AG08396 (cell line): ENCODE measurements at places on chromosomes 12 and 14.

DNA sequence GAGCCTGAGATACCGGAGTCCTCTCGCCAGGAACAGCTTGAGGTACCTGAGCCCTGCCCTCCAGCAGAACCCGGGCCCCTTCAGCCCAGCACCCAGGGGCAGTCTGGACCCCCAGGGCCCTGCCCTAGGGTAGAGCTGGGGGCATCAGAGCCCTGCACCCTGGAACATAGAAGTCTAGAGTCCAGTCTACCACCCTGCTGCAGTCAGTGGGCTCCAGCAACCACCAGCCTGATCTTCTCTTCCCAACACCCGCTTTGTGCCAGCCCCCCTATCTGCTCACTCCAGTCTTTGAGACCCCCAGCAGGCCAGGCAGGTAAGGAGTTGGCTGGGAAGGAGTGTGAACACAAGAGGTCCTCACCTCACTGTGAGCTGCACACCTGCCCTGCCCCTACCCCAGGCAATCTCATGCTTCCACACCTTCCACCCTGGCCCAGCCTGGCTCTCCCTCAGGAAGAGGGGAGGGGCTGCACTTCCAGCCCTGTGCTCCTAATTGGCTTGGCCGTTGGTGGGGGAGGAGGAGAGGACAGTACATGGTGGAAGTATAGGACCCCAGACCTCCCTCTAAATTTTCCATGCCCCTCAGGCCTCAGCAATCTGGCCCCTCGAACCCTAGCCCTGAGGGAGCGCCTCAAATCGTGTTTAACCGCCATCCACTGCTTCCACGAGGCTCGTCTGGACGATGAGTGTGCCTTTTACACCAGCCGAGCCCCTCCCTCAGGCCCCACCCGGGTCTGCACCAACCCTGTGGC is 6.2 kb downstream of the C1QL4 start:
- no peak for DNase-seq

GRCh38 chr12:57231276-57232021 is 1.9 kb downstream of the SHMT2 start:
- no peak for DNase-seq

DNA sequence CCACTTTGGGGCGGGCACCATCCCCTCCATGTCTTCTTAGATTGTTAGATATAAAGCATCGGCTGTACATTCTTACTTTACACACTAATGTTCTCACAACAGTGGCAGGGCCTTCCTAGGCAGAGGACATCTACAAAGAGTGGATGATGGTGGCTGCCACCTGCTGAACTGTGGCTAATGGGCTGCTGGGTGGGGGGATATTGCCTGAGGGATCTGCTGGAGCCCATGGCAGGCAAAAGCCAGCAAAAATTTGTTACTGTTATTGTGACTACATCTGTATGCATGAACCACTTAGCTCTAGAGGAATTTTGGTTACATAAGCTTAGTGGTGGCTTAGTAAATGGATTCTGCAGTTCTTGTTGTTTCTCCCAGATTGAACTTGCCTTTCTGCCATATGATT is 52.6 kb downstream of the DIP2B start:
- no peak for DNase-seq

DNA sequence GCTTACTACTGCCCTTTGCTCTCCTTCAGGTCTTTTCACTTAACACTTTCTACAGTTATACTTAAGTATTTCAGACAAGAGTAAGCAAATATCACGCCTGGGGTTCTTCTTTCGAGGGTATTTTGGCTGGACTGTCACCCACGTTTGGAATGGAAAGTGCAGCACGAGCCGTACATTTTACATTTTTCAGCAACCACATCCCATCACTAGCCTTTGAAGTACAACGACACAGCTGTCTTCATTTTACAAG is 349 bp upstream of the FAM177A1 start:
- no peak for DNase-seq

- DNase-seq: no peak
These were observed 318.8 kb downstream of the LRIG3 start for GRCh38 chr12:58601529-58601928.

DNA sequence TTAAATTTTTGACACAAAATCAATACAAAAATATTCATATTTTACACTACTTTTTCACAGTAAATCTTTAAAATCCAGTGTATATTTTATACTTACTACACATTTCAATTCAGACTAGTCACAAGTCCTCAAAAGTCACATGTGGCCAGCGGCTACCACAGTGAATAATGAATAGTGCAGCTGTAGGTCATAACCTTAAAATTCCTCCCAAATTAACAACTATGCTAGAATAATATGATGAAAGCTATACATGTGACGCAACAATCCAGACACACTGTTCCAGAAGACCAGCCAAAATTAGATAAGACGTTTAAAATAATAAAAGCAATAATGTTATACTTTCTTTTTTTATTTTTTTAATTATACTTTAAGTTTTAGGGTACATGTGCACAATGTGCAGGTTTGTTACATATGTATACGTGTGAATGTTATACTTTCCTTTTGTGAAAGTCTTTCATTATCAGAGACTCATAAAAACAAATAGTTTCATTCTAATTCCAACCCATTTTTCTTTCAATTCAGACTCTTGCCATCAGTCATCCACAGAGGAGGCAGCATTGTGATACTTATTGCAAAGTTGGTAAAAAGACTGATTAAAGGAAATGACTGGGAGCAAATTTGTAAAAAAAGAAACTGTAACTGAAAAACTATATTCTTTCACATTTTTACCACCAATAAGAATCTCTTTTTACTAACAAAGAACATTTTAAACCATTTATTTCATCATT is 67.0 kb downstream of the C2CD5 start:
- DNase-seq: peak; percentile 10

DNA sequence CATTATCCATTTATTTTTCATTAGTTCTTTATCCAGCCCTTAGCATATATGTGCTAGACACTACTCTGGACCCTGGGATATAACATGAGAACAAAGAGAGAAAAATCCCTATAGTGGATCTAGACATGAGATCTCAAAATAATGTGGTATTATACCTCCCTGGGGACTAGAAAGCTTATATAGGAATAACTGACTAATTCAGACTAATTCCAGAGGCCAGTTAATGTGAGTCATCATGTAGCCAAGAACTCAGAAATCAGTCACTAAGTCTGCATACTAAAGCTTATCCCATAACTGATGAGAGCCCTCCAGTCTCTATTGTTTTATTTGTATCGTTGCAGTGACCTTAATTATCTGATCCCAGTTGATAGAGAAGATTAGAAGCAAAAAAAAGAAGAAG is 267.1 kb upstream of the RGS6 start:
- DNase-seq: peak; percentile 22

GRCh38 chr12:119180380-119181040 is 1.8 kb downstream of the HSPB8 start:
- peak; percentile 72 for DNase-seq

DNA sequence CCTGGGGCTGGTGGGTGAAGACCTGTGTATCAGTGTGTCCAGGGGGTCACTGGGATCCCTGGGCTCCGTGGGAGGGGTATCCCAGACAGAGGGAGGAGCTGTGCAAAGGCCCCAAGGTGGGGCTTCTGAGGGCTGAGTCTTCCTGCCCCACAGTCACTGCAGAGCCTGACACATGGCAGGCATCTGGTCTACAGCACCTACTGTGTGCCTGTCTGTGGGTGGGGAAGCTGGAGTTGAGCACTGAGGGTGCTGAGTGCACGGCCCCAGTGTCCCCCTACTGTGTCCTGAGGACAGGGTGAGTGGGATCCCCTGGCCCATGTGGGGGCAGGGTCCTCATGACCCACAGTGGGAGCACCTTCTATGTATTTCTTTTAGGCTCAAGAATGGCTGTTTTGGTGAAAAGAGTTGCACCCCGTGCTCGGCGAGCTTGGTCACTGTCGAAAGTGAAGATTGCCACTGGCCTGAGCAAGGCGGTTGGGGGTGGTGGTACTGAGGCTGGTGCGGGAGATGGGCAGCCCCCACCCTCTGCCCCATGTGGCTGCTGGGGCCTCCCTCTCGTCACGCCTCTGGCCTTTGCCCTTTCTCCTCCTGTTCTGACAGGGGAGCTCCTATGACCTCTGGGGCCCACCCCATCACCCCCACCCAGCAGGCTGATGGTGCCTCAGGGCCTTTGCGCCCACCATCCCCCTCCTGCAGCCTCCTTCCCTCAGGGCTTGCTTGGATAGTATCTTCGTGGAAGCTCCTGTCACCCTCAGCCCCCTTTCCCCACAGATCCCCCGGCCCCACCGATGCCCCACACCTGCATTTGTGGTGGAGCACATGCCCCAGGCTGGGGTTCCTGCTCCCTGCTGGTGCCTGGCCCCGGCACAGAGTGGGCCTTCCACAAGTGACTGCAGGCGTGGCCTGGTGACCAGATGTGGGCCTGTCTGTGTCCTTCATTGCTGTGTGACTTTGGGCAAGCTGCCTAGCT is 55.8 kb downstream of the BEGAIN start:
- DNase-seq: no peak

GRCh38 chr12:53215497-53215896 is 8.4 kb upstream of the ITGB7 start:
- DNase-seq: no peak

- no peak for DNase-seq
These were observed 53.9 kb downstream of the ANAPC7 start for GRCh38 chr12:110349514-110350151.

DNA sequence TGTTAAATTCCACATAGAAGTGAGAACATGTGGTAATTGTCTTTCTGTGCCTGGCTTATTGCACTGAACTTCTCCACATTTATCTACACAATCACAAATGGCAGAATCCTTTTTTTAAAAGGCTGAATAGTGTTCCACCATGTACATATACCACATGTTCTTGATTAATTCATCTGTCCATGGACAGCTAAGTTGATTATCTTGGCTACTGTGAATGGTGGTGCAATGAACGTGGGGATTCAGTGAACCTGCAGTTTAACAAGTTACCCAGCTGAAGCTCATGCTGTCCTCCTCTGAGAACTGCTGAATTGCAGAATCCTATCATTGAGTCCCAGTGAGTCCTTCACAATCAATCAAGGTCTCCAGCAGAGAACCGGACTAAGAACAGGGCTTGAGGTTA is 74.9 kb downstream of the TBK1 start:
- DNase-seq: no peak

- no peak for DNase-seq
These were observed 413.1 kb downstream of the ZFP36L1 start for GRCh38 chr14:68379510-68380328.

- DNase-seq: no peak
These were observed 138.8 kb upstream of the HMGA2 start for GRCh38 chr12:65685514-65685913.

DNA sequence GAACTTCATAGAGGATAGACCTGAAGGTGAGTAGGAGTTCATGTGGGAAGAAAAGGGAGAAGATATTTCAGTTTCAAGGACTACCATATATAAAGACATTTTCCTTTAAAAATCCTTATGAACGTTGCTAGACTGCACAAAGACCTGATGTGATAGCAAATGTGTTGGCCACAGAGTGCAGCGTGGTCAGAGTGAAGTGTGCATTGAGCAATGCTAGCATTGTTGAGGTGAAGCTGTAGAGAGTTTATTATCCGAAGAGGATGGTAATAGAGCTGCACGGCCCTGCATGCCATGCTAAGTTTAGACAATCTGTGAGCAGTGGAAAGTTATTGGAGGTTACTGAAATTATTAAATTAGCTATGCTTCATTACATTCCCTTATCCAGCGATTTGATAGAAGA is 413.0 kb downstream of the CCDC91 start:
- DNase-seq: no peak

- peak; percentile 99 for DNase-seq
These were observed at the start of gene CDCA3 for GRCh38 chr12:6851153-6851920. TSS of gene CDCA3 (minus strand) at chr12:6851286. CDS start at chr12:6850952, 334 bp downstream.

- DNase-seq: no peak
These were observed 11.2 kb downstream of the MOK start for GRCh38 chr14:102293781-102294180.

GRCh38 chr12:6226679-6227051 is 26.5 kb downstream of the CD9 start:
- no peak for DNase-seq

- DNase-seq: no peak
These were observed 6.4 kb upstream of the ZNF385A start for GRCh38 chr12:54390668-54391551.

- DNase-seq: peak; percentile 73
These were observed 41.1 kb downstream of the AREL1 start for GRCh38 chr14:74671789-74672188.

DNA sequence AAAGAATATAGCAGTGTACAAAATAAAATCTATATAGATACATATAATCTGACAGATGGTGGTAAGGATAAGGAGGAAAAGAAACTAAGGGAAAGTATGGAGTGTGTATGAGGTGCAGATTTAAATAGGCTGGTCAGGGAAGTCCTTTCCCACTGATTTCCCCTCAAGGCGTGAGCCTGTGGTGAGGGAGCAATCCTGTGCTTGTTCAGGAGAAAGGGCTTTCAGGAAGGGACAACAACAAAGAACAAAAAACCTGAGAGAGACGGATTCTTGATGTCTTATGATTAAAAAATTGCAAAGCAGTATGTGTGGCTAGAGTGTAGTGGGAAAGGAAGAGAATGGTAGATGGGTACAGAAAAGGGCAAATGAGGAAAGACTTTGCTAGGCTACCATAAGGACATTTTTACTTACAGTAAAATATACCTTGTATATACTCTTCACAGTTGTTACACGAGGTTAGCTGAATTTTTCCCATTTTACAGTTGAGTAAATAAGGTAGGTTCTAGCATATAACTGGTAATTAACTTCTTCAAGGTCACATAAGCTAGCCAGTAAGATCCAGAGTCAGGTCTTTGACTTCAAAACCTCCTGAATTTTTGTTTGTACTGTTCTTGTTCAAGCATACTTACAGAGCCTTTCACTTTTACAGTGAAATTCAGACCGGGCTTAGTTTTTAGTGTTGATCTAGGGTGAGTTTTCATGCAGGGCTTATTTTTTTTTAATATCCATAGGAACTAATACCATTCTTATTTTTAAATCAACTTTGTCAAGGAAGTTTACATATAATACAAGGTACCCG is 15.6 kb downstream of the CNOT2 start:
- no peak for DNase-seq

DNA sequence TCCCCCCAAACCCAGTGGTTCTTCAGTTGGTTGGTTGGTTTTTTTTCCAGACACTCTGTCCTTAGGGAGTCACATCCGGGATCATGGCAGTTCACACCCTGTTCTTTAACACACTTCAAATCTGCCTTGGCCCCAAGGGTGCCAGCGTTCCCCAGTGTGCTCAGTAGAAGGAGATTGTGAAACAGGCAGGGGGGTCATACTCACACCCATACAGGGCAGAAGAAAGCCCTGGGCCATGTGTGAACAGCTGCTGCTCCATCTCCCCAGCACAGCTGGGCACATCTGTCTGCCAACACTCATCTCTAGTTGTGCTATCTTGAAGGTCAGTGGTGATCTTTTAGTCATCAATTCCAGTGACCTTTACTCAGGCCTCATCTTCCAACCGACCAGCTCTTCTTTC is 64.4 kb upstream of the FUT8 start:
- no peak for DNase-seq

DNA sequence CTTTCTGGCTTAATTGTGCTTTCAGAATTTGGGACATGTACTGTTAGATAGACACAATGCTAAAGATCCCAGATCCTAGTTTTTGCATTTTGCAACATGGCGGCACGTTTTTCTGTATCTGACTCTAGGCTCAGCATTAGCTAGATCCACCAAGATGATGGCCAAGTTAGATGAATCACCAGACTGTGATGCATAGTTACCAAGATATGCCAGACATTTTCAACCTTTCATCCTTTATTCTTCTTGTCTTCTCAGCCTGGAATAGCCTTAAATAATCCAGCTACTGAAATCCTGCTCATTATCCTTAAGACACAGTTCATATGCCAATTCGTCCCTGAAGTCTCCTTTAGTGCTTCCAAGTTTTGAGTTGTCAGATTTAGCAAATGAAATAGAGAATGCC is 144.9 kb upstream of the CRY1 start:
- DNase-seq: no peak
